ENCODE measurements at places on chromosomes 1 and 21. TPM values are rescaled to one million over a fixed set of nuclear protein-coding genes. Genes with fewer than 3 reads are reported as not detected.

DNA sequence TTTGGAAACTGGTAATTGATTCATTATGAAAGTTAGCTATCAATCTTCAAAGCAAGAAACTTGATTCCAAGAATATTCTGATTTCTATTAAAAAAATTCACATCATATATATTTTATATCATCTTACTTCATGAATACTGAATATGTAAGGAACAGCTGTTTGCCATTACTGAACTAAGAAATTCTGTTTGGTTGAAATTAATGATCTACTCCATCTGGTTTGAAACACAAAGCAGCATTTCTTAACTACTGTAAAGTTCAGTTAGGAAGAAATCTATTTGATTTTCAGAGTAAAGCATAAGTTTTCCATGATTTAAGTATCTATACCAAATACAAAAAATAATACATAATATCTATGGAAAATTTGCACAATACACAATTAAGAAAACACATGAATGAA lies 66.0 kb upstream of the SCYL3 start:
- no peak for DNase-seq
- no peaks in the 10 kb centered on the region for H3K4me1 ChIP-seq
- H3K4me3 ChIP-seq, result no peak overlapping the region
- H3K36me3 ChIP-seq, result no peaks in the 10 kb centered on the region
- no peaks in the 10 kb centered on the region for H3K27me3 ChIP-seq
- no peak overlapping the region for H3K27ac ChIP-seq

DNA sequence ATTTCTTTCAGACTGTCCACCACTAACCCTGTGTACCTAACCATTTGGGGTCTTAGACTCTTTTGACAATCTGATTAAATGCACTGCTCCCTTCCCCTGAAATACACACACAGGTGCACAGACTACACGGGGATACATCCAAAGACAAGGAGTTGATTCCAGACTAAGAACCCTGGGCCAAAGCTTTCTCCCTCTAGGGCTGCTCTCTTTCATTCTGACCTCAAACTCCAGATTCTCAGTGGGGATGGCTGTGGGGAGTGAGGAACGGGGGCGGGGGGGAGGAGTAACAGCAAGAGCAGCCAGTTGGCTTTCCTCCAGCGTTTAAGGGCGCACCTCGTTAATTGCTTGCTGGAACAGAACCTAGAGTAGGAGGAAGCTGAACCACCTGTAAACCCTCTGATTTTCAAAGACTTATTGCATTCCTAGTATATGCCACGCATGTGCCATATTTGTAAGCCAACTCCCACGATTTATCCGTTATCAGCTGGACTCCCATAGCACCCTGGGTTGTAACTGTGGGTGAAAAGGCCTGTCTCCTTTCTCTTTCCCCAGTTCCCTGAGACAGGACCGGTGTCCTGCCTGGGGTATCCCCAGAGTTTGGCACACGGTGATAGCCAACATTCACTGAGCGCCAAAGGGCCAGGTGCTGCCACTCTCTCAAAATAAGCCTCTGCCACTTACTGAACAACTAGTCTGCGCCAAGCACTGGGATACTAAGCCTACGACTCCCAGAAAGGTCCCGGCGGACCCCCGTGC lies 920 bp downstream of the MTHFR start:
- H3K27ac ChIP-seq, result peak overlapping the region; percentile 72
- H3K36me3 ChIP-seq, result peaks cover 28% of the 10 kb centered on the region
- DNase-seq, result no peak

GRCh38 chr1:91600431-91601337 lies 100.0 kb downstream of the CDC7 start:
- H3K36me3 ChIP-seq, result peaks cover 3% of the 10 kb centered on the region
- no peak for DNase-seq
- H3K27ac ChIP-seq, result no peak overlapping the region
- peaks cover 35% of the 10 kb centered on the region for H3K4me1 ChIP-seq

DNA sequence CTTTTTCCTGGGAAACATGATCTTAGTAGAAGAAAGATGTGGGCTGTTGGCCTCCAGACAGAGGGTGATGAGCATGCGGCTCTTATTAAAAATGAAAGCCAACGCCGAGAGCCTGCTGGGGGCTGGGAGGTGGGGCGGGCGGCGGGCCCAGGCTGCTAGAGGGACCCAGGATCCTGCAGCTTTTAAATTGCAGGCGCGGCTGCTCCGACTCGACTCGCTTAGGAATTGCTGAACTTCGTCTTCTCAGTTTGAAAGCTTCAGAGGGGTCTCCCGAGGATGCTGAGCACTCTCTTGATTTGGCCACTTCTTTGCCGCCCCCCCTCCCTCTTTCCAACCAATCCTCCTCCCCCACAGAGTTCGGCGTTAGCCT lies 1.2 kb downstream of the AGPAT3 start:
- peak overlapping the region; percentile 92 for H3K27ac ChIP-seq
- H3K27me3 ChIP-seq, result peaks cover 2% of the 10 kb centered on the region
- H3K4me3 ChIP-seq, result peak overlapping the region; percentile 92

DNA sequence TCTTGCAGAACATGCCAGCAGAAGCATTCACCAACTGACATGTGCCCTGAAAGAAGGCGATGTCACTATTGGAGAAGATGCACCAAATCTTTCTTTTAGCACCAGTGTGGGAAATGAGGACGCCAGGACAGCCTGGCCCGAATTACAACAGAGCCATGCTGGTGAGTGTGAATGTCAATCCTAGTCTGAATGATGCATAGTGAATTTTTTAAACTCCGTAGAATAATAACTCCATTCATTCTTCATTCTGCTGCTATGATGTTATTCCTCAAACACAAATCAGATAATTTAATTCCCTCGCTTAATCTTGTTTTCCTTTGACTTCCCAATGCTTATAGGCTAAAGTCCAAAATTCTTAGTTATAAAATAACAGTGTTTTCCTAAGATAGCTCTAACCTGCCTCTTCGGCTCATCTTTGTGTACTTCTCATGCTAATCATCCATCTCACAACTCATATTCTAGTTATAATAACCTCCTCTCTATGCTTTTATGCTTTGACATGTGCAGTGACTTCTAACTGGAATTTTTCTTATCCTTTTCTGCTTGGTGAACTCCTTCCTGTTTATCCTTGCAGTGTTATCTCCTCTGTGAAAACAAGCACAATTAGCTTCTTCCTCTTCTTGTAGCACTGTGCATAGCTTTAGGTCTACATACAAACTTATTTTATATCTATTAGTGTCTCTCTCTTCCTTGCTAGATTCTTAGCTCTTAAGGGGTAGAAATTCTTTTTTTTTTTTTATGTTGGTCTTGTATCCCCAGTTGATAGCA lies 14.4 kb downstream of the SDCCAG8 start:
- DNase-seq, result no peak
- H3K36me3 ChIP-seq, result peaks cover 16% of the 10 kb centered on the region
- no peak overlapping the region for H3K4me3 ChIP-seq
- H3K27ac ChIP-seq, result no peak overlapping the region
- no peaks in the 10 kb centered on the region for H3K27me3 ChIP-seq
- peaks cover 6% of the 10 kb centered on the region for H3K4me1 ChIP-seq

GRCh38 chr1:106278716-106279115 lies 777.8 kb upstream of the PRMT6 start:
- DNase-seq, result no peak
- H3K4me1 ChIP-seq, result no peaks in the 10 kb centered on the region
- H3K27me3 ChIP-seq, result no peaks in the 10 kb centered on the region
- H3K4me3 ChIP-seq, result no peak overlapping the region
- no peaks in the 10 kb centered on the region for H3K36me3 ChIP-seq
- no peak overlapping the region for H3K27ac ChIP-seq

DNA sequence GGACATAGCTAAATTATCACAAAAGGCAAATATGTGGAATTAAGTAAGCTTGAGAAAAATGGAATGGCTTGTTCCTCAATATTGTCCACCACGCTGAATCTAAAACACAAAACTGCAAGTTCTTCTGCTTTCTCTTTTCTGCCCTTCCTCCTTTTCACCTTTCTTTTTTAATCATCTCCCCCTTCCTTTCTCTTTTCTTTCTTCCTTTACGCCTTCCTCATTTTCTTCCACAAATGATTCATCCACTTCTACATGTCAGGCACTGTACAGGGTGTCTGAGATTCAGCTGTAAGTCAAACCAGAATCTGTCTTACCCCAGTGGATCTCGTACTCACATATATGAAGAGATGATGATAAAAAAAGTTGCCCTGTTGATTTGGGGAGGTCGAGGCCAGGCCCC lies 1182.5 kb downstream of the MRPL39 start:
- H3K4me3 ChIP-seq, result no peak overlapping the region
- H3K36me3 ChIP-seq, result no peaks in the 10 kb centered on the region
- no peak for DNase-seq
- peaks cover 5% of the 10 kb centered on the region for H3K27me3 ChIP-seq
- peaks cover 11% of the 10 kb centered on the region for H3K4me1 ChIP-seq
- H3K27ac ChIP-seq, result no peak overlapping the region

The ATP6V1G3 gene
- not detected for total RNA-seq

- no peaks in the 10 kb centered on the region for H3K36me3 ChIP-seq
- DNase-seq, result peak; percentile 54
- peaks cover 3% of the 10 kb centered on the region for H3K27me3 ChIP-seq
- no peak overlapping the region for H3K27ac ChIP-seq
These were observed 2.9 kb upstream of the PDZK1IP1 start for GRCh38 chr1:47192458-47193384.

The RBP7 gene
- total RNA-seq, result not detected

- H3K4me1 ChIP-seq, result peaks cover 25% of the 10 kb centered on the region
- peaks cover 23% of the 10 kb centered on the region for H3K36me3 ChIP-seq
- no peak for DNase-seq
- peak overlapping the region; percentile 92 for H3K4me3 ChIP-seq
- peak overlapping the region; percentile 77 for H3K27ac ChIP-seq
These were observed 629 bp downstream of the PGD start for GRCh38 chr1:10399444-10399941.

The AK4 gene
- 108 TPM for total RNA-seq

GRCh38 chr1:164709541-164710278 lies 150.7 kb downstream of the PBX1 start:
- H3K4me1 ChIP-seq, result no peaks in the 10 kb centered on the region
- DNase-seq, result no peak
- H3K27ac ChIP-seq, result no peak overlapping the region
- no peak overlapping the region for H3K4me3 ChIP-seq

GRCh38 chr21:28805885-28806284 lies 186.8 kb downstream of the LTN1 start:
- H3K4me1 ChIP-seq, result peaks cover 7% of the 10 kb centered on the region
- no peak for DNase-seq
- no peak overlapping the region for H3K4me3 ChIP-seq
- peaks cover 38% of the 10 kb centered on the region for H3K36me3 ChIP-seq
- no peaks in the 10 kb centered on the region for H3K27me3 ChIP-seq

DNA sequence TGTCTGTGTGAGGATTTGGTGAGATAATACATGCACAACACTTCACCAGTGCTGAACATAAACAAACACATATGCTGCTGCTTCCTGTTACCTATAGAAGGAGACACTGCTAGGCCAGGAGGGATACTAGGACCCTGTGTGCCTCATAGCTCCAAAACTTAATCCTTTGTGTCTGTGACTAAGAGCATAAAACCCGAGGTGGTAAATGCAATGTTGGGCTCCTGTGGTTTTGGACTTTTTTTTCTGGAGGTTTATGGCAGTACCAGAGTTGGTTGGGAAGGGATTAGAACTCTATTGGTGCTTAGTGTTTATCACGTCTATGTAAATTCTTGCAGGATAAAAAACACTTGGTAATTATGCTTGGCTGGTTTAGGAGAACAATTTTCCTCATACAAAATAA lies 122.9 kb downstream of the NUF2 start:
- no peaks in the 10 kb centered on the region for H3K27me3 ChIP-seq
- no peak overlapping the region for H3K27ac ChIP-seq
- DNase-seq, result no peak

DNA sequence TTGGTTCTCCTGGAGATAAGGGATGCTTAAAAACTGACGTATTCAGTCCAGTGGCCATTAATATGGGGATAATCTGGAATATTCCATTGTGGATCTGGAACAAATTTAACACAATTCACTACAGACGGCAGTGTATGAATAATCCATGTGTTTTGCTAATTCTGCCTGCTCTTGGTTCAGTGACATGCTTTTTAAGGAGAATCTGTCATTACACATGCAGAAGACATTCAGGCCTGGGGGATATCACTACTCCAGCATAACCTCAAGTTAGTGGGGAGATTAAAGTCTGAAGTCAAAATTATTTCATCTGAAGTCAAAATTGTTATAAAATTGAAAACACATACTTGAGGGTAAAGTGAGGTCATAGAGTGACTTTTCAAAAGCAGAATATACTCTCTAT lies 789.3 kb downstream of the USP25 start:
- no peaks in the 10 kb centered on the region for H3K4me1 ChIP-seq
- DNase-seq, result no peak
- no peaks in the 10 kb centered on the region for H3K27me3 ChIP-seq
- H3K27ac ChIP-seq, result no peak overlapping the region

The STIL gene
- 26.3 TPM for total RNA-seq

The COL11A1 gene
- not detected for total RNA-seq

The IFI16 gene
- 232 TPM for total RNA-seq

The ACTRT2 gene
- not detected for total RNA-seq

- H3K36me3 ChIP-seq, result no peaks in the 10 kb centered on the region
- H3K4me3 ChIP-seq, result no peak overlapping the region
- DNase-seq, result no peak
These were observed 73.7 kb downstream of the LAMC1 start for GRCh38 chr1:183096894-183097293.

The ACKR1 gene
- total RNA-seq, result not detected

GRCh38 chr1:18633422-18634155 lies 2.9 kb downstream of the PAX7 start:
- H3K36me3 ChIP-seq, result peaks cover 12% of the 10 kb centered on the region
- H3K4me1 ChIP-seq, result no peaks in the 10 kb centered on the region
- peaks cover 80% of the 10 kb centered on the region for H3K27me3 ChIP-seq
- H3K27ac ChIP-seq, result peak overlapping the region; percentile 59
- no peak for DNase-seq

GRCh38 chr1:19511116-19511515 lies 25.8 kb upstream of the CAPZB start:
- peaks cover 1% of the 10 kb centered on the region for H3K27me3 ChIP-seq
- H3K36me3 ChIP-seq, result no peaks in the 10 kb centered on the region

The LCE3E gene
- total RNA-seq, result not detected

DNA sequence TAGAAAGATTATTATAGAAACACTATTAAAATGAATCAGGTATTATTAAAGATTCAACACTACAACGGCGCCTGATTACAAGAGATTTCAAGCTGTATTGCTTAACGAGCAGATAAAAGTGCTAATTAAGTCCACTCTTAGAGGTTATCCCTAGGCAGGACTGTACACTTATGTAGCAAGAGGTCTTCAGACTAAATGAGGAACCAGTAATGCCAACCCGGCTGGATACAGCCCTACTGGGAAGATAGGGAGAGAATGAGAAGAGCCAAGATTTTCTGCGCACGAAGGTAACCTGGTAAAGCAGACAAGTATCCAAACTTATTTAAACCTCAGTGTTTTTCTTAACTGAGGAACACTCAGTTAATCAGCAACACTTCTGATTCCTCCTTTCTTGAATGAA lies 115.7 kb upstream of the HIVEP3 start:
- H3K36me3 ChIP-seq, result peaks cover 5% of the 10 kb centered on the region
- peaks cover 14% of the 10 kb centered on the region for H3K27me3 ChIP-seq
- peak overlapping the region; percentile 66 for H3K27ac ChIP-seq
- DNase-seq, result no peak
- peaks cover 42% of the 10 kb centered on the region for H3K4me1 ChIP-seq
- peak overlapping the region; percentile 88 for H3K4me3 ChIP-seq
